ENCODE measurements at places on chromosomes 13 and 19.

DNA sequence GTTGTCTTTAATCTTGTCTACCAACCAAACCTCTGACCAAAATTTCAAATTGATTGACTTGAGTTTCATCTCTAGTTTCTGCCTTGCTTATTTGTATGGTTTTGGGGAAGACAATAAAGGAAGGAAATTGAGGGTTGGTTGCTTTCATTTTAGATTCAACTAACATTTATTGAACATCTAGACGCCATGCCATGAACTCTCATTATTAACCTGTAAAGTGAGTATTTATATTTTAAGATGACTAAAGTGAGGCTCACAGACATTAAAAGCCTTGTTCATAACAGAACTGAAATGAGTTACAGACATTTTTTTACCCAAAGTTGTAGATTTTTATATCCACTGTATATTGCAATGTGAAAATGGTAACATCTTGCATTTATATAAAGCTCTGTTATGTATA, 239.3 kb downstream of the LMO7 start:
- no peak for DNase-seq

- no peak for DNase-seq
Measured at GRCh38 chr19:35990156-35990555, 4.8 kb upstream of the SDHAF1 start.

DNA sequence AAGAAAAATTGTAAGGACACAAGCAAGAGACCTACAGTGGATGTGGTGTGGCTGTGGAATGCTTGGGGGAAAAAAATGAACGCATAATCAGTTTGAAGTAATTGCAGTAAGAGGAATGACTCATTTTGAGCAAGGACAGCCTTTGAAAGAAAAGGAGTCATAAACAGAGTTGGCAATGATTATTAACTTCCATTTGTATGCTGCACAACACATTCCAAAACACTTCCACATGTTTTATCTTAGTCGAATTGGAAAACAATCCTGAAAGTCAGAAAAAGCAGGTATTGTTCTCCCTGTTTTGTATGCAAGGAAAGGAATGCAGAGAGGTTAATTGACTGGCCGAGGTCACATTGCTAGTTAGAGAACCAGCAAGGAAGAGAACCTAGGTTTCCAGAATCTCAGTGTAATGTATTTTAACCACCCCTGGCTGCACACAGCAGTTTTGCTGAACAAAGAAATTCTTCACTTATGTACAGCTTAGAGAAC, 630.0 kb upstream of the MIR17HG start:
- no peak for DNase-seq

GRCh38 chr19:53212703-53213320, 19.7 kb upstream of the ZNF665 start:
- DNase-seq: no peak

DNA sequence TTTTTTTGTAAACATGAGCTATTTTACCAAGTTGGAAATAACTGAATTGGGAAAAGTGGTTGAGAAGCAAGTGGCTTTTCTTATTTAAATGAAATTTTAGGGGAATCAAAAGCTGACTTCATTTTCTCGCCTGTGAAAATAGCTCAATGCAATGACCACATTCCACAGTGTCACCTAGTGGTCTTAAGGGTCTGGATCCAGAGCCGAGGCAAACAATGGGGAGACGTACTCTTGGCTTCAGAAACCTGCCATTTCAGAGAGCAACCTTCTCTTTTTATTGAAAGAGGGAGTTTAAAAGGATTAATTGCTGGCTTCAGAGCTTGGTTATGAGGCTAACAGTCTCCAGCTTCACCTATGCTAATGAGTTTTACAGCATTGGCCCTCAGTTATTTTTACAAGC, 39.7 kb upstream of the RXFP2 start:
- DNase-seq: no peak

GRCh38 chr19:28242317-28242927, 970.5 kb downstream of the UQCRFS1 start:
- peak; percentile 23 for DNase-seq

DNA sequence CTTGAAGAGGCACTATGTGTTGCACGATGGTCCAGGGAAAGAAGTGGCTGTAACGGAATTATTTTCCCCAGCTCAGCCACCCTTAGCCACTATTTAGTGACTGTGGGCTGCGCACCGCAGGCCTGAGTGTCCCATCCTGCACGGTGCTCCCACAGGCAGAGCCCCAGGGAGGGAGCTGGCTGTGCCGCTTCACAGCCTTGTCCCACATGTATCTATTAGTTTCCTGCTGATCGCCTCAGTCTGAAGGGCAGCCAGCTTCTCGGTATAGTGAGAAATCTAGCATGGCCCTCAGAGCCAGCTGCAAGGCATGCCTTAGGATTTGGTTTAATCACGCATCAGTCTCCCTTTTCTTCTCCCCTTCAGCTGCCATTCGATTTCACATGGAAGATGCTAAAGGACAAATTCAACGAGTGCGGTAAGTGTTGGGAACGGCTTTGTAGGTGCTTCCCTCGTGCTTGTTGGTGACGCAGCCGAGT, 15.7 kb downstream of the PRAM1 start:
- no peak for DNase-seq

DNA sequence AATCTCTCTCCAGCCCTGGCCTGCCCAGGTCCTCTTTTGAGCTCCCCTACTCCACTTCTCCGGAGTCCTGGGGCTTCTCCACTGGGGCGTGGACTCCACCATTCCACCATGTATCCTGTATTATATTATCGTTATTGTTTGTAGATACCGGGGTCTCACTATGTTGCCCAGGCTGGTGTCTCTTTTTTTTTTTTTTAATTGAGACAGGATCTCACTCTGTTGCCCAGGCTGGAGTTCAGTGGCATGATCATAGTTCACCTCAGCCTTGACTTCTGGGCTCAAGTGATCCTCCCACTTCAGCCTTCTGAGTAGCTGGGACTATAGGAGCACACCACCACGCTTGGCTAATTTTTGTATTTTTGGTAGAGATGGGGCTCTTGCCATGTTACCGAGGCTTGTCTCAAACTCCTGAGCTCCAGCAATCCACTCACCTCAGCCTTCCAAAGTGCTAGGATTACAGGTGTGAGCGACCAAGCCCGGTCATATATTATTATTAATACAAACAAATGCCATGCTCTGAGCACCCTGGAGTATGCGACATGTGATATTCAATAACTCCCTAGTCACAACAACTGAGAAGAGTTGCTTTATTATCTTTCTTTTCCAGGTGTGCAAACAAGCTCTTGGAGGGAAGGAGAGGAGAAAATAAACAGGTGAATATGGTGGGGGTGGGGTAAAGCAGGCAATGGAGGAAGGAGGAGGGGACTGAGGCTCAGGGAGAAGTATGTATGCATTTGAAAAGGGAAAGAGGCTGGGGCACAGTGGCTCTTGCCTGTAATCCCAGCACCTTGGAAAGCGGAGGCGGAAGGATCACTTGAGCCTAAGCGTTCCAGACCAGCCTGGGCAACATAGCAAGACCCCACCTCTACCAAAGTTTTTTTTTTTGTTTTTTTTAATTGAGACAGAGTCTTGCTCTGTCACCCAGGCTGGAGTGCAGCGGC, 2.8 kb upstream of the CERS4 start:
- DNase-seq: no peak

GRCh38 chr19:29366757-29367156, 153.8 kb upstream of the UQCRFS1 start:
- DNase-seq: no peak

DNA sequence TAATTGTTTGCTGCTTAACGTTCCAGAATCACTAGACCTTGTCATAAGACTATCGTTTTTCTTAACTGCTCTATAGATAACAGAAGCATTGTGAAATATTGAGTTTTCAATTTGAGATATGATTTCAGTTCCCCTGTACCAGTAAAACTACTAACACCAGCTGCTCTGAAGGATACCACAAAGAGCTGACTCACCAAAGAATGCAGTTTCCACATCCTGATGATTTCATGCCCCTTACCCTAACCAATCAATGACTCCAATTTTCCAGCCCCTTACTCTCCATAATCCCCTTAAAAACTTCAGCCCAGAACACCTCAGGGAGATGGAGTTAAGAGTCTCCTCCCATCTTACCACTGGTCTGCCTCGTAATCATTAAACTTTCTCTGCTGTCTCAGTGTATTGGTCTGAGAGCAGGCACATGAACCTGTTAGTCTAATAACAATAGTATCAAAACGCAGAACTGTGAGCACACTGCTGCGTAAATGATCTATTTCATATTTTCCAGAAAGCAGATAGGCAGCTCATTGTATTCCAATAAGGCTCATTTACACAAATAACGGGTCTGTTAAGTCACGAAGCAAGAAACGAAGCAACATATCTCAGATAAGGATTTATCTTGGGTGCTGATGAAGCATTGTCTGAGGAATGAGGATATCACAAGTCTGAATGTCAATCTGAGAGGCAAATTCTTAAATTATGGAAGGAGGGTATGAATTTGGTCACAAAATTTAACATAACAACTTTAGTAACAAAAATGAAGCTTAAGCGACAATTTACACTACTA, 14.1 kb upstream of the CCNA1 start:
- DNase-seq: no peak

GRCh38 chr19:12202250-12202649, 39.4 kb downstream of the ZNF136 start:
- no peak for DNase-seq

DNA sequence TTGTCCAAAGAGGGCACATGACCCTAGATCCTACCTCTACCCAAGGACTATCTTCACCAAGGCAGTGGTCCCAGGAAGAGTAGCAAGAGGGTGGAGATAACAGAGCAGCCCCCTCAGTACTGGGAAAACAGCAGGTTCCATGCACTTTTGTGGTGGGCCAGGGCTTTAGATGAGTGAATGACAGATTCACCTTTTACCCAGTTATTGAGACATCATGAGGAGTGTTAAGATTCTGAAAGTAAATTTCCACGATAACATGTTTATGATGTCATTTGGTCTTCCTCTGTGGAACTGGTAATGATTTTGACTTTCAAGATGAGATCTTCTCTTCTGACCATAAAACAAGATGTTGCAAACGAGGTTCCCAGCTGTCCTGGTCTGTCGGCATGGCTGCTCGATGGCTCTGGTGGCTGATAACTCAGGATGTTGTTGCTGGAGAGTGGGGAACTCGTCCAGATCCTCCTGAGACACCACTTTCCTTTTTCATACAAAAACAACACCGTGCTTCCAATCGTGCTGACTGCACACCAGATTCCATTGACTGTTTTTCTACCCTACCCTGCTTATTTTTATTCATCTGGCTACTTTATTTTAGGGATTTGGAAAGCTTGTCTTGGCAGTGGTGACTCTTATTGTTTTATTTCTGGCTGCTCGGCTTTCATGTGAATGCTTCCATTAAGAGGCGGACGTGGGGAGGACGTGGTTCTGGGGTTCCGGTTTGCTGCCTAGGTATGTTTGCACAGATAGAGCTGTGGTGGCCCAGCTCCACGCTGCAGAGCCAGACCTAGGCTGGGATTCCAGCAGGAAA, 88.5 kb downstream of the LRCH1 start:
- peak; percentile 11 for DNase-seq

GRCh38 chr19:4456476-4456842, 1.1 kb downstream of the UBXN6 start:
- DNase-seq: peak; percentile 42

DNA sequence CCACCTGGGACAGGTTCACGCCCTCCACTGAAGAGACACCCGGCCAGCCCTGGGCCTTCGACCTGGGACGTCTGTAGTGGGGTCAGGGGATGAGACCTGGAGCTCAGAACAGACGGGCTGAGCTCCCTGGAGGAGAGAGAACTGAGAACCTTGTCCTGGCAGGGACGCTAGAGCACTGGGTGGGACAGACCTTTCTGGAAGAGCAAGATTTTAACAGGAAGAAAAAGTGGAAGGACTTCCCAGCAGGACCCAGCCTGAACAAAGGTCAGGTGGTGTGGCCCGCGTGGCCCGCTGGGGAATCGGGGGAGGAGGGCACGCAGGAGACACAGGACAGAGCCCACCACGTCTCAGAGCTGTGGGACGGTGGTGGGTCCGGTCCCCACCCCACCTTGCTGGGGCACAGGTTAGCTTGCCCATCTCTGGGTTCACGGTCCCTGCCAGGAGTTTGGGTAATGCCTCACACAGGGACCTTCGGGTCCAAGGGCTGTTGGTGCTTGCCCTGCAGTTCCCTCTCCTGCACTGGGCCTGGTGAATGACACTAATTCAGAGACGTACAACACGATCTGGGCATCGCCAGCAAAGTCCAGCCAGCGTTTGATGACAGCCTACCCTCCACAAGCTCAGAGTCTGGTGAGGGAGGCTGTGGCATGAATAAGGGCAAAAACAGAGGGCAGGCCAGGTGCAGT, 1.2 kb upstream of the EFNA2 start:
- DNase-seq: no peak

DNA sequence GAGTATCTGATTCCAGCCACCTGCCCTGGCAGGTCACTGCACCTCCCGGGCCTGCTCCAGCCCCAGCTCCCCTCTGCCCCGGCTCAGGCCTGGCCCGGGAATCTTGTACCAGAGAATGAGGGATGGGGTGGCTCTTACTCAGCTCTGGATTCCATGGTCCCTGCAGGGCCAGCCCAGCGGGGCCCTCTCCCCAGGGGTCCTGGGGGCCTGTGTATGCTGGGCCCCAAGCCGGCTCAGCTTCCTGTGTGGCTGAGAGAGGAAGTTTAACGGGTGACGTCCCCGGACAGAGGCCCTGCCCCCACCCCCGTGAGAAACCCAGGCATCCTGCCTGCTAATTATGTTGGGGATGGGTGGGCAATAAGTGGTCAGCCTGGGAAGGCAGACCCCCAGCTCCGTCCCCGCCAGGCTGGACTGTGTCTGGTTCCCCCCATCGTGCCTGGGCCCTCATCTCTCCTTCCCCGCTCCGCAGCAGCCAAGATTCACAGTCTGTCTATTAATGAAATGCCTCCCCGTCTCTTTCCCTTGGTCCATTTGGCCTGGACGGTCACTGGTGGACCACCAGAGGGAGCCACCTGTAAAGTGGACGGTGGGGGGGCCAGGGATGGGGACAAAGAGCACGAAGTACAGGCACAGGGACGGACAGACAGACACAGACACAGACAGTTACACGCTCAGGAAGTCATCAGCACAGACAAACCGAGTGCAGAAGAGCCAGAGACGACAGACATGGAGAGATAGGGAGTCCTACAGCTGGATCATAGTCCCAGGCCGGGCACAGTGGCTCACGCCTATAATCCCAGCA, at the start of gene DENND1C:
DENND1C (minus strand) TSS at position 247 of the 802 bp plus-strand sequence; CDS start at position 155, 92 bp downstream.
- no peak for DNase-seq

DNA sequence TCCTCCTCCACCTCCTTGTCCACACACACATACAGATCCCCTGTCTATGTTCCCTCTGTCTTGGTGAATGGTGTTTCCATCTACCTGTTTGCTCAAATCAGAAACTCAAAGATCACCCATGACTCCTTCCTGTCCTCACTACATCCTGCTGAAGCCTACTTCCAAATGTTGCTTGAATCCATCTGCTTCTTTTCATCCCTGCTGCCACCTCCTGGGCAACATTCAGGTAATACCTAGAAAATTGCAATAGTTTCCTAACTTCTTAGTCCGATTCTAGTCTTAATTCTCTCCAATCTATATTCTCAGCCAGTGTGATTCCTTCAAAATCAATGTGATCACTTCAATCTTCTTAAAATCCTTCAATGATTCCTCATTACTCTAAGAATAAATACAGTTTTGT, 155.5 kb upstream of the STARD13 start:
- DNase-seq: no peak

DNA sequence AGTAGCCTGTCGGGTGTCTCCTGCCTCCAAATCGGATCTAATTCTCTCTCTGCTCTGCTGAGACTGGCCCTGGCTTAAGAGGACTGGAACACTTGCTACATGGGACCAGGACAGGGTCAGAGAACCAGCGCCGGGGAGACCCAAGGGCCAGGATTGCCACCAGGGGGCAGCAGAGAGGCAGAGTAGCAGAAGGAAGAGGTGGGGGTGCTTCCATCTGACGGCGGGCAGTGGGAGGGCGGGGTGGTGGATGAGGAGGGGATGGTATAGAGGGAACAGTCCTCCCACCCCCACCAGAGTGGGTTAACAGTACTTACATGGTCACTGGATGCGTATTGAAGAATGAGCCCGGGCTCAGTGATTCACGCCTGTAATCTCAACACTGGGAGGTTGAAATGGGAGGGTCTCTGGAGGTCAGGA, 11.9 kb downstream of the SELENOW start:
- peak; percentile 52 for DNase-seq
